ENCODE measurements at places on chromosomes 2 and 18.

DNA sequence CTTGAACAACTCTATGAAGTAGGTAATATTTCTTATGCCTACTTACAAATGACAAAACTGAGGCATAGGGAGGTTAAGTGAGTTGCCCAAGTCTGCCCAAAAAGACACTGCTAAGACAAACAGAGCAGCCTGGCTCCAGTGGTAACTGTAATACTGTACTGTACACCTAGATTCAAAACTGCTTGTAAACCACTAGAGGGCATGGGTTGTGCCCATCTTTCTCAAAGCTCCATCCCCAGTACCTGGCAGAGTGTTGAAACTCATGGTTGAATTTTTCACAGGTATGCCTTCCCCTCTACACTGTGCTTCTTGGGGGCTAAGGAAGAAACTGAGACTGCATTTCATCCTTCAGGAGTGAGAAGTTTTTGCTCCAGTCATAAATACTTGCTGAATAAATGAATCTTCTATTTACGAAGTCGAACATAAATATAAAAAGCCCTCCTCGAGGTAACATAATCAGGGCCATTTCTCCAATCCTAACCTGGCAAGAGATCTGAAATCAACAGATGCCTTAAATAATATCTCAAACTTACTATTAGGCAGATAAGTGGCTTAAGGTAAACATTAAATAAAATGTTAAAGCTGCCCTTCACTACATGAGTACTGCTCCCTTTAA is 2.0 kb downstream of the PPP4R1 start:
- no peak for DNase-seq

- DNase-seq, result no peak
Observed at GRCh38 chr2:16739778-16740581, 74.3 kb upstream of the CYRIA start.

DNA sequence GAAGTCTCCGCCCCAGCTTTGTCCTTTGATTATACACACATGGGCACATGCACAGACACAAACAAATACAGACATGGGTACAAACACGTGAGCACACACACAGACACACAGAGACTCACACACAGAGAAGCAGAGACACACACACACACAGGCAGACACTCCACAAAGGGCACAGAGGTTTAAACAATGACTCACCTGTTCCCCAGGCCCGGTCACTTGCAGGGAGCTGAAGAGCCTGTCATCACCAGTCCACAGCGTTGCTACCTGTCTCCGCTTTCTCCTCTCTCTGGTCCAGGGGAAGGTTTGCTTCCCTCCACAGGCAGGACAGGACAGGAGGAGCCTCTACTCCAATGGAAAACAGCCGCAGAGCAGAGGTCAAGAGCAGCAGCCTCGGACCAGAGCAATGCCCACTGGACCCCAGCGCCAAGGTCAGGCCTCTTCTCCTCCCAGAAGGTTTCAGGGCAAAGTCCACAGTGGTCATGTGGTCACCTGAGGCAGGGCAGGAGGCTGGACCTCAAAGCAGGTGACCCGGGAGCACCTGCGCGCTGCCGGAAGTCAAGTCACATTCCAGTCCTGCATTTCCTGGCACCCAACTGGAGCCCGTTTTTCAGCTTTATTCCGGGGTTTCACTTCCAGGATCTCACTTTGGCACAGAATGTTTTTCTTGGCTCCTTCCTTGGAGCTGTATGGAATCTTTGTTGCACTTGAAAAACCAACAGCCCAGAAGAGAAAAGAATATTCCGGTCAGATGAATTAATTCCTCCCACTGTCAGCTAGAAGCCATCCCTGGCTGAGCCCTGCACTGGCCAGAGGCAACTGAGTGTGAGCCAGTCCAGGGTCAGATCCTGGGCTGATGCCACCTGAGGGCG is at the start of gene RAB17:
Gene RAB17 (minus strand): TSS at position 463 of the 869 bp plus-strand sequence. CDS start 4,580 bp downstream, outside the sequence.
- no peak for DNase-seq

DNA sequence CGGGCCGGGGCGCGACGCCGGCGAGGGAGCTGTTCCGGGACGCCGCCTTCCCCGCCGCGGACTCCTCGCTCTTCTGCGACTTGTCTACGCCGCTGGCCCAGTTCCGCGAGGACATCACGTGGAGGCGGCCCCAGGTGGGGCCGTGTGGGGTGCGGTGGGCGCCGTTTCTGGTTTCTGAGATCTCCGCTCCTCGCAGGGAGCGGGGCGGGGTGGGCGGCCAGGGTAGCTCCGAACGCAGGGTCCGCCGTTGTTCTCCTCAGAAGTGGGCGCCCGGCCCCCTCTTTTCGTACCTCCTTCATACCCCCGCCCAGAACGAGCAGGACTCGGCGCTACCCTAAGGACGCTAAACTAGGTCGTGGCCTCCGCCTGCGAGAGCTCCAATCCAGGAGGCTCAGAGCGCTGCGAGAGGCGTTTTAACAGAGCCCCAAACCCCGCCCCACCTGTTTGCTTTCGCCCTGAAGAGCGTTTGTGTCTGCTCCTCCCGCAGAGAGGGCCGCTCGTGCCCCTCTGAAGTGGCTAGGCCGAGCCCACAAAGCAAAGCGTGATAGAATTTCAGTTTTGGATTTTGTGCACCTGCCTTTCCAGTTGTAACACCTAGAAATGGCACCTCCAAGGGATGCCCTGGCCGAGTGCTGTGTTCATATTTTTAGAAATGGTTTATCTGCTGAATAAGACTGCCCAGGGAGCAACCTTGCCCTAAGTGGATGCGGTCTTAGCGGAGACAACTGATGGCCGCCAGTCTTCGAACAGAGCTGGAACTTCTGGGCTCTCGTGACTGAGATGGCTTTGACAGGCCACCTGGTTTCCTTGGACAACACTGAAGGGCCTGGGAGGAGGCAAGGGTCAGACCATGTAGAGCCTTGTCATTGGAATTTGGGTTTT is 626 bp downstream of the CAPN10 start:
- DNase-seq, result peak; percentile 27

DNA sequence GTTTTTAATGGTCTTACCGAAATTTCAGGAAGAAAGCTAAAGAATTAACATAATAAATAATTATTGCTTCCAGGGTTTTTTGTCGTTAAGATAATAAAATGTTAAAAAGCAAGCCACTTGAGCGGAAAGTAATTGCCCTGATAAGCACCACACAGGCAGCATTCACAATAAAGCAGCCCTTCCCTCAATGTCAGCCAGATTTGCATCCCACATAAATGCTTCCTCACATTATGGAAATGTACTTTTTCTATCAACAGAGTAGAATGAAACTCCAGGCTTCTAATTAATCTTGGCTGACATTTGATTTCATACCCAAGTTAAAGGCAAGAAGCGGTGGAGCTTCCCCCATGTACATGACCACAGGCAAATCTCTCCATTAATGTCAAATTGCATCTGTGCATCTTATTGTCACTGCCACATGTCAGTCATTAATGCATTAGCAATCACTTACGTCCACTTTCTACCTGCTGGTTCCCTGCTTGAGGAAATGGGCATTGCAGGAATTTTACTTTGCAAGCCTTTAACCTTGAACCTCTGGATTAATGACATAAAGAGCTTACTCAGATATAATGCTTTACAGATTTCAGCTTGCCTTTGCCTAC is 26.2 kb downstream of the PTPRM start:
- DNase-seq, result no peak

DNA sequence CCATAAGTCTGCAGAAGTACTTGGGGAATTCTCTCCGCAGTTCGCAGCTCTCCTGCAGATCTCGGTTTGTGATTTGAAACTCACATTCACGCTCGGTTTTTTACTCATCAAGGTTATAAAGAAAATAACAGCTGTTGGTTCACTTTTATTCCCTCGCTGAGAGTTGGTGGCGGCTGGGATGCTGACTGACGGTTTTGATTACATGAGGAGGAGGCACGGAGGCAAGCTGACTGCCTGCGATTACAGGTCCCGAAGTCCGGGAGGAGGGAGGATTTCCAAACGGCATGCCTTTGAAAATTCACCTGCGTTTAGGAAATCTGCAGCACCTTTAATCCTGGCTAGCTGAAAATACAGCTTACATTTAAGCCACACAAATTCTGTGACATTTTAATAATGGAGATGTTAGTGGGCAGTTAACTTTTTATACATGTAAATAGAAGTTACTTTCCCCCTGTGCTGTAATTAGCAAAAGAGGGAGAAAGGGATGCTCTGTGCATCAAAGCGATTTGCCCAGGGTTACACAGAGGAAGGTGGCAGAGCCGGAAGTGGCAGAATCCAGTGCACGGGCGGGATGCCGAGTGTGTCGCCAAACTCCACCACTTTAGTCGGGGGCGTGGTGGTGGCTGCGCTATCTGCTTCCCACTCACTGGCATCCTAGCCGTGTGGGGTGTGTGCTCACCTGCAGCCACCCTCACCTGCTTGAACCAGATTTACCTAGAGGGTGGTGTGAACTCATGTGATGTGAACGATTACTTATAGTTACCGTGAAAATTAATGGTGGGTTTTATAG is 14.7 kb downstream of the AGAP1 start:
- no peak for DNase-seq

DNA sequence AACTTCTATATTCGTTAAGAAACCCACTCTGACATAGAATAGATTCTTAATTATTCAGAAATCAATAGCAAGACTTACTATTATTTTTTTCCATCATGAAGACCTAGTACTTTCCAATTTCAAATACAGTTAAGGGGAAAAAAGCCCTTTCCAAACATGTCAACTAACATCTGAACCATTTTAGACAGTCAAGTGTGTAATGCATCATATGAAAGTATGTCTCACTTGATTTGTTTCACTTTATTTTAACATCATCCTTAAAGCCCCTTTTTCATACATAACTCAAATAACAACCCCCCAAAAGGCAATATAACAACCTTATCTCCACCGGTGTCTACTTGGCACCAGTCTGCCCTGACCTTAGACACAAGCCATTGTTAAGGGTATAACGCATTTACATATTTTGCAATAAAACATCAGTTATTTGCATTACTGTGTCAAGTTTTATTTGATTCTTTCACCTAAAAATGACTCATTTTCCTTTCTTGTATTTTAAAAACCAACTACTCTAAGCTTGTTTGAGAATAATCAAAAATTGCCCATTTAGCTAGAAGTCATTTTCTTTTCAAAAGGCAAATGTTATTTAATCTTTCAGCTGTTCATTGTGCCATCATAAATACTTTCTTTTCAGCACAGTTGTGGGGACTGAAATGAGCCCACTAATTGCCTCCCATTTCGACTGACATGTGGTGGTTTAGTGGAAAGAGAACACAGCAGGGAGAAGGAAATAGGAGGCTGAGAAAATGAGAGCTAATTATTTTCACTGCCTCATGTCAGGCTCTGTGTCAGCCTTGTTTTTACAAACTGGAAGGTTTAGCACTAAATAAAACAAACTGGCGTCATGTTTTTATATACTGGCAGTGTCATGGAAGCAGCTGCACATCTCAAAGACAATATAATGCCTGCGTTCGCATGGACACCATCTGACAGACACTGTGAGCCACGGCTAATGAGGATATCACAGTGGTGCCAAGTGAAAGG is 104.7 kb upstream of the CDCA7 start:
- DNase-seq, result no peak

DNA sequence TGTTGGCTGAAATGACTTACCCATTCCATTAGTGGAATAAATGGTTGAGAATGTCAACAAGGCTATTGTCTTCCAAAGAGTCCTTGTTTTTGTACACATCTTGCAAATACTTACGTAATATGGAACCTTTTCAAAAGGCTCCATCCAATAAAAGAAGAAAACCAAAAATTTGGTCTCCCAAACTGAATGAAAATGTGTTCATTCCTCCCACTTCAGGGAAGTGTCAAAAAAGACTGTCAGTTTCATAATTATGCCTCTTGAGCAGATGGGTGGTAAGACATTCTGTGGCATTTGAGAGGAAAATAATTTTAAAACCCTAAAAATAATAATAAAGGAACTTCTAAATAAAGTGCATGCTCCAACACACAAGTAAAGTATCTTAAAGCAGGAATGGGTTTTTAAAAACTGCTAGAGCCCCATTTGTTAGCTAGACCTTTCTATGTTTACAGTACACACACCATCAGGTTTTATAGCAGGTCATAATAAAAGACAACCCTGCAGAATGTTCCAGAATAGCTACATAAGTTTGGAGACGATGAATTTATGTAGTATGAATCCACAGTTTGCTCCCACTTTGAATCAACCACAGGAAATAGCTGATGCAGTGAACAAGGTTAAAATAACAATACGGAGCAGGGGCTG is 843.7 kb downstream of the LRRTM4 start:
- no peak for DNase-seq

- DNase-seq, result no peak
Observed at GRCh38 chr18:12059334-12060181, 34.1 kb upstream of the ANKRD62 start.

DNA sequence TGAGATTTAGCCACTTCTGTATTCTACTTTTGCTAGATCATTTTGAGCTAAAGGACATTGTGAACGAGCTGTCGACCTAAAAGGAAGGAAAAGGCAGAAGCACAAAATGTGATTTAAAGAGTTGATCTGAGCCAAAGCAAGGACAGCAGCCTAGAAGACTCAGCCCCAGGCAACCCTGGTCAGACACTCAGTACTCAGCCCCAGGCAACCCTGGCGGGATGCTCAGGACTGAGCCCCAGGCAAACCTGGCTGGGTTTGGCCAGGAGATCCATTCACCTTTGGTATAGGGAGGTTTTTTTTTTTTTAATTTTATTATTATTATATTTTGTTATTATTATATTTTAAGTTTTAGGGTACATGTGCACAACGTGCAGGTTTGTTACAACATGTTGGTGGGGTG is 34.3 kb upstream of the PXDN start:
- DNase-seq, result no peak

- no peak for DNase-seq
Observed at GRCh38 chr18:3067722-3068121, 54.8 kb upstream of the LPIN2 start.

DNA sequence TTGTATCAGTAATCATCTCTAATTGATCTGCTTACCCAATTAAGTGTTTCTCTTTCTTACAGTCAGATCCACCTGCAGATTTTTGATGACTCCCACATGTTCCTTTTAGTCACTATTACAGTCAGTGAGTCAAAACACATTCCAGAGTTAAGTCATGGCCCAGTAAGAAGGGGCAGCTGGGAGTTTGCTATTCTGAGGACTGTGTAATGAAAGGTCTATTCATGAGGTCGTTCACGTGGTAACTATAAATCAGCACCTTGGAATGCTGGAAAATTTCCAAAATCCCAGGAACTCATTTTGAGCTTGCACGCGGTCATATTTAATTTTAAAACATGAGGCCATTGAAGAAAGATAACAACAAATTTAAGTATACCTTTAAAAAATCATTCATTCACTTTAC is 252.5 kb downstream of the XIRP2 start:
- DNase-seq, result no peak

- DNase-seq, result no peak
Observed at GRCh38 chr2:4882421-4882820, 809.8 kb upstream of the SOX11 start.

DNA sequence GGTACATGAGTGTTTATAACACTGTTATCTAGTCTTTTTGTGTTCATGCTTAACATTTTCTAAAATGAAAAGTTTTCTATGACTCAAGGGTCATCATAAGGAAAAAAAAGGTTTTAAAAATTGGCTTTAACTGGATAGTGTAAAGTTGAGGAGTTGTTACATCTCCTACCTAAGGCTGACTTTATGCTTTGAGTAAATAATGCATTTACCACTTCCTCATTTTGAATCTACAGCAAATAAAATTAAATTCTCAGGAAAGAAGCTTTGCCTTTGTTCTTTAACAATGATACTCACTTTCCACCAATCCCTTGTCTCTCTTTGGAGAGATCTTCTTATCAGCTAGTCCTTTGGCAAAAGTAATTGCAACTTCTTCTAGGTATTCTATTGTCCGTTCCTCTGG is 29.7 kb downstream of the HADHA start:
- no peak for DNase-seq

Measured in stimulated activated CD8-positive, alpha-beta memory T cell treated with anti-CD3 and anti-CD28 coated beads, Interleukin-7, amount 100 ng/mL, for 1 hour (primary cell).